ENCODE measurements at places on chromosomes 6 and 20. TPM values are rescaled to one million over a fixed set of nuclear protein-coding genes. Genes with fewer than 3 reads are reported as not detected.

Gene EPHA7
- 52.9 TPM for polyA plus RNA-seq

Gene LYRM4
- 40.7 TPM for polyA plus RNA-seq

Gene BANF2
- polyA plus RNA-seq: not detected

Gene DEFB114
- not detected for polyA plus RNA-seq

Gene C4A
- polyA plus RNA-seq: 15.9 TPM

Gene NKAIN4
- polyA plus RNA-seq: 29.0 TPM

Gene TFAP2A
- 28.0 TPM for polyA plus RNA-seq

Gene TMEM151B
- polyA plus RNA-seq: 0.71 TPM

Gene ZNF292
- 37.3 TPM for polyA plus RNA-seq

Gene TCP11
- 2.7 TPM for polyA plus RNA-seq

Gene HTR1B
- 0.39 TPM for polyA plus RNA-seq

Gene AVP
- not detected for polyA plus RNA-seq

Gene BPIFB2
- not detected for polyA plus RNA-seq
